ENCODE measurements at places on chromosomes 3 and 15.
A peak's percentile ranks its signal among the peaks of the same experiment; 100 is the strongest.

DNA sequence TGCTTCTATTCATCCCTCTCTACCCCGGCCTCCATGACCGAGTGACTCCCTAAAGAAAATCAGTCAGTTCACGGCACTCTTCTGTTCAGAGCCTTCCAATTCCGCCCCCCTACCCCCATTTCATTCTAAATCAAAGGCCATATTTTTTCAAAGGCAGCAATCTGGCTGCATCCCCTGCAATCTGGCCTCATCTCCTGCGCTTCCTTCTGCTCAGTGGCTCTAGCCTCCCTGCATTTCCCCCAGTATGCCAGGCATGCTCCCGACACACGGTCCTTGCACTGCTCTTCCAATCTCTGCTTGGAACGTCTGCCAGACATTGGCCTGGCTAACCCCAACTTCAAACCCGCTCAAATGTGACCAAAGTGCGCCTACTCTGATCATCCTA, 67.7 kb downstream of the EXOG start:
- DNase-seq: no peak

- no peak for DNase-seq
These were observed 29.8 kb downstream of the RARB start for GRCh38 chr3:25457671-25458419.

DNA sequence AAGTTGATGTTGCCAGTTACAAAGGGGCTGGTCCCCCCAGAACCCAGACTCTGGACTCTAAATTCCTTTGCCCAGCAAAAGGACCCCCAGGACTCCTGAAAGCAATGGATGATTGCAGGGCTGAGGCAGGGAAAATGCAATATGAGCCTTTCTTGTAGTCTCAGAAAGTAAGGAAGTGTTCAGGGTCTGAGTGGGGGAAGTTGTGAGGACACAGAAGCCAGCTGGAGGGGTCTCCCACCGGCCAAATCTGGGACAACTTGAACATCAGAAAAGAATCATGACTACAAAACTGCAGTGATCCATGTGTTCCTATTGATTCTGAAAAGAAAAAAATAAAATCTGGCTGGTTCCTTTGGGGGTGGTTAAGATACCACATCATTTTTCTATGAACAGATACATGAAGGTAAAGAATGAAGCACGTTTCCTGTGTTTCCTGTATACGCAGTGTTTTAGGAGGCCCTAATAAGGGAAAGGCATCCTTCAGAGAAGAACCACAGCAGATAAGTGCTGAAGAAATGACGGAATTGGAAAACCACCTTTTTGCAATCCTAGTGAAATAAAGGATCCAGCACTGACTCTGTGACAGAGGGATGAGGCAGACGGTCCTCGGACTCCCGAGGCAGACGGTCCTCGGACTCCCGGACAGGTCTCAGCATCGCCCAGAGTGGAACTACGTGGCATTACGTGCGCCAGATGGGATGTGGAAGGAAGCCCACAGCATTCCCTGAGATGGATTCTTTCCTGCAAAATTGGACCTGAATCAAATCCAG, 22.2 kb upstream of the GRIP2 start:
- no peak for DNase-seq

DNA sequence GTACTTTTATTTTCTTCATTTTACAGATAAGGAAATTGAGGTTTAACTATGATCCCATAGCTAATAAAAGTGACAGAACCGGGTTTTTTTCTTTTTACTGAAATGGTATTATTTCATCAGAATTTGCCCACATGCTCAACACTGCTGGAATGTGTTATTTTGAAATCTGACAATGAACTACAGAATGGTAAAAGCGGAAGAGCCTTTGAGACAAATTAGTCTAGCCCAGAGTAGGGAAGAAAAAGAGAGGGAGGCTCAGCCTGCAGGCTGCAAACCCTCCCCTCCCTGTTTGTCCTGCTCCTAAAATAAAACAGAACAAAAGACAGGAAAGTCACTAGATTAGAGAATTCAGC, 100.3 kb upstream of the LIPC start:
- DNase-seq: no peak

- DNase-seq: no peak
These were observed 175.7 kb downstream of the FAM43A start for GRCh38 chr3:194861375-194861774.

- DNase-seq: no peak
These were observed 152.7 kb downstream of the NFKBIZ start for GRCh38 chr3:102002056-102002455.

DNA sequence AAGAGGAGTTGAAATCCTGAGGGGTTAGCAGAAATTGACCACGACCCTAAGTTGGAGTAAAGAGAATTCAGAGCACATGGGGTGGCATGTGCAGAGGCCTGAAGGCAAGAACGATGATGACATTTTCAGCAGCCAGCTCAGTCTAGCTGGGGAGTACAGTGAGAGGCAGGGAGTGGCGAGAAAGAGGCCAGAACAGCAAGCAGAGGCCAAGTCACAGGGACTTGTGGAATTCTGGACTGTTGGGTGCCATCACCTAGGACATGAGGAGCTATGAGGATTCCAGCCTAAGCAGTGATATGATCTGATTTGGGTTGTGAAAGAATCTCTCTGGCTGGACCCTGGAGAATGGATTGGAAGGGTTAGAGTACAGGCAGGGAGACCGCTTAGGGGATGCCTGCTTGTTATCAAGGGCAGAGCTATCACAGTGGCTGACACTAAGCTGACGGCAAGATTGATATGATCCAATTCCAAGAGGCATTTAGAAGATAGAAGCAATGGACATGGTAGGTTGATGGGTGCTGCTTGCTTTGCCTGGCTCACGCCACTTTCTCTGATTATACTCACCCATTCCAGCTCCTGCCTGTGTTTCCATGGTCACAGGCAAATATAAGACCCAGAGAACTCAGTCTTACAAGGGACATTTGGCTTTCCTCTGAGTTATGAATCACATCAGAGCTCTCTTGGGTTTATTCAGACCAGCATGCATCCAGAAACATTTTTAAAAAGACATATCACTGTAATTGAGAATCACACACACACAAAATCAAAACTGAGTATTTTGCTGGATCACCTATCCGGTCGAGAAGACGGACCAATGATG, 66.4 kb downstream of the LRTM1 start:
- DNase-seq: no peak

DNA sequence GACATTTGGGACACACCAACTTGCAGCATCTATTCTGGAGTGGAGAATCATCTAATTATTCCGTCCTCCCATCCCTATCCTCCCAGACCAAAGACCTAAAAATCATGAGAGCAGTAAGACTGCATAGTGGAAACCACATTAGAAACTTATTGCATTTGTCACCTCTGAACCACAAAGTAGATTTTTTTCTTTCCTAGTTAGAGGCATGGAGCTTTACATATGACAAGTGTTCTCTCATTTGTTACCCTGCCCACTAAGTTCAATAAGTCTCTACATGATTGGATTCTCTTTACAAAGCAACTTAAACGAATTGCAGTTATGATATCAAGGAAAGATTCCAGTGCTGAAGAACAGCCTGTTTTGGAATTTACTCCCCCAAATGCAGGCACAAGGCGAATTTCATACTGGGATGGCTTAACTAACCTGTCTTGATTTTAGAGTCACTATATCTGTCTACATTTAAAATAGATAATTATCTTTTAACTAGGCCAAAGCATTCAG, 42.3 kb upstream of the LRRFIP2 start:
- no peak for DNase-seq

GRCh38 chr15:38843736-38844590, 279.3 kb upstream of the RASGRP1 start:
- no peak for DNase-seq

DNA sequence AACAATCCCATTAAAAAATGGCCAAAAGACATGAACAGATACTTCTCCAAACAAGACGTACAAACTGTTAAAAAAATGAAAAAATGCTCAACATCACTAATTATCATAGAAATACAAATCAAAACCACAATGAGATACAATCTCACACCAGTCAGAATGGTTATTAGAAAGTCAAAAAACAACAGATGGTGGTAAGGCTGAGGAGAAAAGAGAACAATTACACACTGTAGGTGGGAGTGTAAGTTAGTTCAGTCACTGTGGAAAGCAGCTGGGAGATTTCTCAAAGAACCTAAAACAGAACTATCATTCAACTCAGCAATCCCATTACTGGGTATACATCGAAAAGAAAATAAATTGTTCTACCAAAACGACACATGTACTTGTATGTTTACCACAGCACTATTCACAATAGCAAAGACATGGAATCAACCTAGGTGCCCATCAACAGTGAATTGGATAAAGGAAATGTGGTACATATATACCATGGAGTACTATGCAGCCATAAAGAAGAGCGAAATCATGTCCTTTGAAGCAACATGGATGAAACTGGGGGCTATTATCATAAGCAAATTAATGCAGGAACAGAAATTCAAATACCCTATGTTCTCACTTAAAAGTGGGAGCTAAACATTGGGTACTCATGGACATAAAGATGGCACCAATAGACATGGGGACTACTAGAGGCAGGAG, 51.5 kb downstream of the MYO1E start:
- no peak for DNase-seq

DNA sequence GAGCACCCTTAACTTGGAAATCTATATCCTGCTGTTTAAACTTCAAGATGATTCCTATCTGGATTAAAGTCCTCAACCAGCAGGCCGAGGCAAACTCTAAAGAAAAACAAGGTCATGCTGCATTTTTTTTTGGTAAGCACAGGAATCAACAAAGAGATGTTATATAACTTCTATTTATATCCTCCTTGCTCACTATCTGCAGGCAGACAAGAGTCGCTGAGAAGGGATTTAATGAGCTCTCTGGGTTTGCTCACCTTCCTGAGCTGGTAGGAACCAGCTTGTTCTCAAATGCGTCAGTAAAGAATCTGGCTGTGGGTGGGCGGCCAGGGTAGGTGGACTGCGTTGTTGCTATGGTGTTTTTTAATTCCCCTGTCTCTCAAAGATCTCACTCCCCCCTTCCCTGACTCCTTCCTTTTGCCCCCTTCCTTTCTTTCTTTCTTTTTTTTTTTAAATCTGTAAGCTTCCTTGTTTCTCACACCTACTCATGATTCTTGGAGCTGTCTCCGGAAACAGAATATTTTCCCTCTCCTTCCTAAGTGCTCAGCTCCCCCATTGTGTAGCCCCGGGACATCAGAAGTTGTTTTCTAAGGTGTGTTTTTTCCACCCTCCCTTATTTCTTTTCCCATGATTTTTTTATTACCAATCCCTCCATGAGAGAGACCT, 228.8 kb upstream of the BHLHE40 start:
- peak; percentile 68 for DNase-seq

DNA sequence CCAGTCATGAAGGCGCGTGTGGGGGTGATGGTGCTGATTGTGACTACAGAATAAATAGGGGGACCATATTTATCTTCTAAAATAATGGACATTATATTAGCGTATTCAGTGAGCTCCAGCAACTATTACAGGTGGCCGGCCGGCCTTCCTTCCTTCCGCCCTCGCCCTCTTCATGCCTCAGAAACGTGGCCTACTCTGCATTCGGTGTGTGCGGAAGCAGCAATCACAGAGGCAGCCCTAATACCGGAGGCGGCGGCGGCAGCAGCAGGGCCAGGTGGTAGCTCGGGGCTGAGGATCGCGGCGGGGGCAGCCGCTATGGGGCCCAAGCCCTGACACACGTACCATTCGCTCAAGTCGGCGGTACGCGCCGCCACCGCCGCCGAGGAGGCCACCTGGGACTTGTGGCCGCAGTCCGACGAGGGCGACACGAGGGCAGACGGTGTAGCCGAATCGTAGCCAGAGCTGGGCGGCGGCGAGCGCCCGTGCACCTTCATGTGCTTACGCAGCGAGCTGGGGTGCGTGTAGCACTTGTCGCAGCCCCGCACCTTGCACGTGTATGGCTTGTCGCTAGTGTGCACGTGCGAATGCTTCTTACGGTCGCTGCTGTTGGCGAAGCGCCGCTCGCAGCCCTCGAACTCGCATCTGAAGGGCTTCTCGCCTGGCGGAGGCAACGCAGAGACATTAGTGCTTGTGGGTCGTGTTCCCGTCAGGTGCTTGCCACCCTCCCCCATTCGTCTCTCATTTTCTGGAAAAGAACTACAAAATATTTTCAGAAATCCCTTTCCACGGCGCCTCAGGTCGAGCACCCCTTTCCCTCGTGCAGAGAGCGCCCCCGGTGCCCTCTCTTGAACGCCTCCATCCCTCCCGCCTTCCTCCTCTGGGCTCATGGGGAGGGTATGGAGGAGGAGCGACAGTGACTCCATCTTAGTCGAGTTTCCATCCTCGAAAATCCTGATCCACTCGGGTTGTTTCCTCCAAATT, 15.5 kb downstream of the ZIC4 start:
- no peak for DNase-seq

DNA sequence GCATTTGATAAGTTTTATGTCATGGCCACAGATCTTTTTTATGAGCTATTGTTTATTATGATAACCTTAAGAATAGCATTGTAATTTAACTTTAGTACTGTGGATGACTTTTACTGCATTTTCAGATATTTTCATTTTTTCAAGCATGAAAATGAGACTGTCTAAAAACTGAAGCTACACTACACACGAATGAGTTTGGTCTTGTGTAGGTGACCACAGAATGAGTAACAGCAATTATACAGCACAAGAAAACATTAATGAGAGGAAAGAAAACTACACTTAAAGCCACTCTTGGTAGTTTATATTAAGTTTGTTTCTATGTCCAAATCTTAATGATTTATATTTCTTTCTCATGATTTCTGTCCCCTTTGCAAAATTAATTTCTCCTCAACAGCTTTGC, 809.2 kb downstream of the NAALADL2 start:
- DNase-seq: no peak
